ENCODE measurements at places on chromosomes 12 and 14. TPM values are rescaled to one million over a fixed set of nuclear protein-coding genes. Genes with fewer than 3 reads are reported as not detected.

SDR9C7 gene
- not detected for total RNA-seq

IGFBP6 gene
- 444 TPM for total RNA-seq

DBX2 gene
- total RNA-seq, result 0.16 TPM

AHNAK2 gene
- 152 TPM for total RNA-seq

OR4E2 gene
- total RNA-seq, result not detected

FAM222A gene
- total RNA-seq, result 2.2 TPM

BEGAIN gene
- total RNA-seq, result 1.4 TPM

KCTD10 gene
- total RNA-seq, result 108 TPM

COQ5 gene
- 17.4 TPM for total RNA-seq

ETFBKMT gene
- 4.4 TPM for total RNA-seq

PRB2 gene
- total RNA-seq, result not detected

YBX3 gene
- 429 TPM for total RNA-seq

TAS2R13 gene
- total RNA-seq, result 1.1 TPM

RNU7-1 gene
- total RNA-seq, result not detected

NUDT14 gene
- total RNA-seq, result 6.4 TPM

OR6C6 gene
- total RNA-seq, result not detected

PIWIL1 gene
- not detected for total RNA-seq

KRT85 gene
- not detected for total RNA-seq

TAS2R19 gene
- total RNA-seq, result 8.6 TPM

L2HGDH gene
- total RNA-seq, result 6.3 TPM

HCAR2 gene
- total RNA-seq, result not detected

COQ6 gene
- total RNA-seq, result 31.6 TPM

POTEG gene
- total RNA-seq, result not detected

AKAP3 gene
- total RNA-seq, result 0.99 TPM

C12orf54 gene
- 8.3 TPM for total RNA-seq

SLC38A4 gene
- 1.1 TPM for total RNA-seq

CPNE6 gene
- 3.3 TPM for total RNA-seq

ATF7 gene
- 29.3 TPM for total RNA-seq

KLRC1 gene
- total RNA-seq, result not detected

PCED1B gene
- total RNA-seq, result 3.0 TPM

CCDC38 gene
- total RNA-seq, result not detected

CATSPERB gene
- total RNA-seq, result 6.7 TPM

CAPZA3 gene
- not detected for total RNA-seq

RNASE7 gene
- not detected for total RNA-seq

IAPP gene
- total RNA-seq, result not detected

FOXN4 gene
- 1.9 TPM for total RNA-seq

RND1 gene
- total RNA-seq, result not detected

DEPDC4 gene
- not detected for total RNA-seq

KRT71 gene
- not detected for total RNA-seq

PRMT5 gene
- total RNA-seq, result 36.0 TPM

RNASE2 gene
- total RNA-seq, result 2.1 TPM

NYNRIN gene
- total RNA-seq, result 6.8 TPM

POTEM gene
- total RNA-seq, result not detected

NELL2 gene
- 11.1 TPM for total RNA-seq
